ENCODE measurements at places on chromosomes 2 and 18.

DNA sequence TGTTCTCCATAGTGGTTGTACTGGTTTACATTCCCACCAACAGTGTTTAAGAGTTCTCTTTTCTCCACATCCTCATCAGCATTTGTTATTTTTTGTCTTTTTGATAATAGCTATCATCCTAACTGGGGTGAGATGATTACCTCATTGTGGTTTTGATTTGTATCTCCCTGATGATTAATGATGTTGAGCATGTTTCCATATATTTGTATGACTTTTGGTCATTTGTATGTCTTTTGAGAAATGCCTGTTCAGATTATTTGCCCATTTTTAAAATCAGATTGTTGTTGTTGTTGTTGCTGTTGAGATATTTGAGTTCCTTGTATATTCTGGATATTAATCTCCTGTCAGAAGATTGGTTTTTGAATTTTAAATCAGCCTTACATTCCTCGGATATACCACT, 147.5 kb downstream of the NCOA1 start:
- no peak for DNase-seq

DNA sequence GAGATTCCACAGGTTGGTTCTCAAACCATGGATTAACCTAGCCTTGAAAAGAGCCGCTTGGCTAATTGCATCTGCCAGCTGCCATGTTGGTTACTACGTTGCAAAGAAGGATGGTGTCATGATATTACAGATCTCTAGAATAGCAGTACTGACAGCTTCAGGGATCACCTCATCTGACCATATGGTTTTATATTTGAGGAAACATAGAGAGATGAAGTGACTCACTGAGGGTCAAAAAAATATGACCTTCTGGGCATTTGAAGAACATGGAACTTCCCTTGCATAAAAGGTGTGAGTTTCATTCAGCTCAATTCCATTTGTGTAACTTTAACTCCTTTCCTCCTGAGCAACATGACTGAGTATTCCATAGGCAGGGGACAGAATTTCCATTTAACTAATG, 242.3 kb downstream of the SETBP1 start:
- no peak for DNase-seq

- DNase-seq = no peak
These were observed 46.3 kb downstream of the LTBP1 start for GRCh38 chr2:32993005-32993539.

GRCh38 chr2:221203125-221203524, 369.0 kb downstream of the EPHA4 start:
- DNase-seq = no peak

DNA sequence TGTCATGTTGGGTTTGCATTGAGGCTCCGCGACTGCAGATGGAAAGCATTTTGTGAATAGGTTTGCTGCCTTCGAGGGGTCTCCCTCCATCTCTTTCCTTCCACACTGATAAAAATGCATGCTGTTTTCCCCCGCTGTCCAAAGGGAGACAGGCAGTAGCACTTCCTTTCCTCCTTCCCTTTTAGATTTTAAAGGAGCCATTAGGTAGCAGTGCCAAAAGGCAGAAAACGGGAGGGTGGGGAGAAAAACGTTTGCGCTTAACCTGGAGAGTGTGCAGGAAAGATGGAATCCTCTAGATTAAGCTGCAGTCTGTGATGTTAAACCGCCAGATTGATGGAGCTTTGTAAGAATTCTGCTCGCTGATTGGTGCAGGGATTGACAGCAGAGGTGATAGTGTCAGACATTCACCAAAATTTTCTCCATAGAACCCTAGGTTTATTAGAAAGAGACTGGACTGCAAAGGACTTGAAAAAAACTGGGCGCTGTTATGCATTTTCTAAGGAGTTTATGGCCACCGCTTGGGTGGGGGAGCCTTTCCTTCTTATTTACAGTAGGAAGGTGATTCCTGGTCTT, 688 bp downstream of the MAPRE2 start:
- no peak for DNase-seq

- DNase-seq = no peak
These were observed 19.3 kb downstream of the TGFA start for GRCh38 chr2:70534183-70534836.

DNA sequence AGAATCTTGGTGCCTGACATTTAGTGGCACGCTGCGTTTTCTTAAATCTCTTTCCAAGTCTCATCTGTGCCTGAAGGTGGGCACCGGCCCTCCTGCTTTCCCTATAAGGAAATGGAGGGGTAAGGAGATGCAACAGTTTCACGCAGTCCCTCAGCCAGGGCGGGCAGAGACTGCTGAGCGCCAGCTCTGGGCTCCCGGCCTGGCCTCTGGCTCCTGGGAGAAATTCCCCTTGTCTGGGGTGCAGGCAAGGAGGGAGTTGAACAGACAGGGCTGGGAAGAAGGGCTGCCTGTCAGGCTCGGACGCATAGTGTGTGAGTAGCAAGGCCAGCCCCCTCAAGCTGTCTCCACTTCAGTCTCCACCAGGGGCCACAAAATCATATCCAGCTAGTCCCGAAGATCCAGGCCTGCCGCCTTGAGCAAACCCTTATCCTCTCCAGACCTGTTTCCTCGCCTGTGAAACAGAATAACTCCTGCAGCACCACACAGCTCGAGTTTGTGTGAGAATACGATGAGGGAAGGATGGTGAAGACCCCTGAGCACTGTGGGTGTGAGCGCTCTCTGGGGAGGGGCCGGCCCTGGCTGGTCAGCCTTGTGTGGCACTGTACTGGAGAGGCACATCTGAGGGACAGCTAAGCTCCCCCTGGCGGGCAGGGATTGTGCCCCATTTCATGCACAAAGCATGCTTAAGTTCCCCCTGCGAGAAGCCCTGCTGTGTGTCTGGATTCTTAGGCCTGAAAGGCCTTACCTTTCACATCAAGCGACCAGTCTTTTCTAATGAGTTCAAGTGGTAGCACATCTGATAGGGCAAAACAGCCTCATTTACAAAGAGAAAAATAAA, 33.8 kb downstream of the SDC1 start:
- DNase-seq = no peak

DNA sequence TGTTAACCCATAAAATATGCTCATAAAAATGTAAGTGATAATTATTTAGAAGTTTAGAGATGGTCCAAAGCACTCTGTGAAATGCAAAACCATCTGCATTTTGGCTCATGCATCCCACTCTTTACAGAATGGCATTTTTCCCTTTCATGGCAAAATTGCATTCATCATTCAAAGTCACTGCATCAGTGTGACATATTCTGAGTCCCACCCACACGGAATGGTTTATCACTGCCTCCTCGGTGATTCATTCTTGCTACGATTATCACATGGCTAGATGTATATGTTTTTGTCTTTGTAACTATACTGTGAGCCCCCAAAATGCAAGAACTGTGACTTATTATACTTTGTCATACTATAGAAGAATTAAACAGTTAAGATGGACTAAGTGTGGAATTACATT, 293.0 kb downstream of the LRATD1 start:
- no peak for DNase-seq

DNA sequence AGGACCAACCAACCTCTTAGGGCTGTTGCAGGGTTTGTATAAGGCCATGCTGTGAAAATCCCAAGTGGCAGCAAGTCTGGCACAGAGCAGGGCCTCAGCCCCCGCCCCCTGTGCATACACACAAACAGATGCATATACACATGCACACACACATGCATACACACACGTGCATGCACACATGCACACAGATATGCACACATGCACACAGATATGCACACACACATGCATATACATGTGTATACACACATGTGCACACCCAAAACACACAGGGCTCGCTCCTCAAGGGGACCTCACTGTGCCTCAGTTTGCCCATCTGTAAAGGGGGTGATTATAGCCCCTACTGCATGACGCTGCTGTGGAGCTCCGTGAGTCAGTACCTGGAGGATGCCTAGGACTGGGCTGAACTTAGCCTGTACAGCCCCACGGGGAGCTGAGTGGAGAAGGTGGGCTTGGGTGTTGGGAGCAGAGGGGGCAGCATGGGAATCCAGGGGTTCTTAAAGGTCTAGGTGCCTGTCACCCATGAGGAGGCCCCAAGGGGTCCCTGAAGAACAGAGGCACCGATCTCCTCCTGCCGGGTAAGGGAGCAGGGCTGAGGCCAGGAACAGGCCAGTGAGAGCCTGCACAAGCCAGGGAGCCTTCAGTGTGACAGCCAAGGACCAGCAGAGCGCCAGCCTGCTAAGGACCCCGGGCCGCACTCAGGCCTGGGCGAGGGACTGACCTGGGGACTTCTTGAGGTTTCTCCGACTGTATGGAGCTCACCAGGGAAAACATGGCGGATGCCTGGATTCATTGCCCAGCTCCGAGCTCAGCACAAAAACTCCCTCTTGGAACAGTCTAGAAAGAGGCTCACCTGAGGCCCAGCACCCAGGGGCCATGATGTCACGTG, 24.0 kb upstream of the ALPI start:
- no peak for DNase-seq

- DNase-seq = no peak
These were observed 339.0 kb downstream of the RAD51AP2 start for GRCh38 chr2:17179145-17179808.

DNA sequence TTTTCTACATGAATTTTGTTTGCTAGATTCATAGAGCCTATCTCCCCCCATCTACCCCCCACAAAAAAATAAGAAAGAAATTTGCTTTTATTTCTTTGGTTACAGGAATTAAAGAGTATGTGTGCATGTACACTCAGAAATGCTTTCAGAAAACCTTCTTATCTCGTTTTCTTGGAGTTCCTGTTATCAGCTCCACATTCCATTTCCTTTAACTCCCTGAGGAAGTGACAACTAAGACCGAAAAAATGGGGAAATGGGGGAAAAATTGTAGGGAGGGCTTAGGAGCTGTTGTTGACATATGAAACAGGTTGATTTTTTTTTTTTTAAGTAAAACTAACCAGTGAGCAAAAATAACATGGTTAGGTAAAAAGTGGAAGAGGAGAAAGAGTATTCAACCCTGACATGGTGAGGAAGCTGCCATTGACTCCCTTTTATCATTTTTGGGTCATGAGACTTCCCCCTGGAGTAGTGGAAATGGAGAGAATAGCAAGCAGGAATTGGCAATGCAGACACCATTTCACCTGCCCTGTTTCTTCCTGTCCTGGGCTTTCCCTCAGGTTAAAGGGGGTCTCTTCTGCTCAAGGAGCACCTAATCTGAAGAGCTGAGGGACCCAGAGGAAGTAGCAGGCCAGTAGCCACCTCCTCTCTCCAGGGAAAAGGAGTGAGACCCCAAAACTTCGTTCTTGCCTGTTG, 93.5 kb downstream of the OSBPL6 start:
- DNase-seq = no peak

DNA sequence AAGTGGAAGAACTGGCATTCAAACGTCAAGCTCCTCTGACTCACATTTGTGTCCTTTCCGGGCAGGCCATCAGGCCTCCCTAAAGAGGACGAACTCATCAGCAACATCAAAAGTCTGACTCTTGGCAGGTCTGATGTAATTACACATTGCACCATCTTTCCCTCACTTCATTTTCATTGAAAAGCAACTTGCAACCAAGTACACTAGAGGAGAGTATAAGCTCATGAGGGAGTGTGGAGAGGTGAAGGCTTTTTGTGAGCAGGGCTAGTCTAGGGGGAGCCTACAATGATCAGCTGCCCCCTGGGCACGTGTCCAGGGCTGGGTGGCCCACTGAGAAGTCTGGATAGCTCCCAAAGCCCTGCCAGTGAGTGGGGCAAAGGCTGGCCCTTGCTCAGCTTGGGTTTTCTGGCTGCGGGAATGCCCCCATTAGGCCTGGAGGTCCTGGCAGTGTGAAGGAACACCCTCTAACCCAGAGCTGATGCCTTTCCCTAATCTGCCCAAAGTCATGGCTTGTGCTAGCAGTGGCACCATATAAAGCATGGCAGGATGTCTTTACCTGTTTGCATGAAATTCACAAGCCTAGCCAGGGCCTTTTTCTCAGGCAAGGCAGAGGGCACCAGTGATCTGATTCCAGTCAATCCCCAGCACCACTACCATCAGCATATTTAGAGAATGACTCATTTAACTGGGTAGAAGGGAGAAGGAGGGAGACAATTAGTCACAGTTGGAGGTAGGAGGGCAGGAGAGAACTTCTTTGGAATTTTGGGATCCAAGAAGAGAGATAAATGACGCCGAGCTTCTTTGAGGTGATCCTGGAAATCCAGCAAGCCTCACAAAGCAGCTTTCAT, 8.5 kb upstream of the DAW1 start:
- DNase-seq = no peak

DNA sequence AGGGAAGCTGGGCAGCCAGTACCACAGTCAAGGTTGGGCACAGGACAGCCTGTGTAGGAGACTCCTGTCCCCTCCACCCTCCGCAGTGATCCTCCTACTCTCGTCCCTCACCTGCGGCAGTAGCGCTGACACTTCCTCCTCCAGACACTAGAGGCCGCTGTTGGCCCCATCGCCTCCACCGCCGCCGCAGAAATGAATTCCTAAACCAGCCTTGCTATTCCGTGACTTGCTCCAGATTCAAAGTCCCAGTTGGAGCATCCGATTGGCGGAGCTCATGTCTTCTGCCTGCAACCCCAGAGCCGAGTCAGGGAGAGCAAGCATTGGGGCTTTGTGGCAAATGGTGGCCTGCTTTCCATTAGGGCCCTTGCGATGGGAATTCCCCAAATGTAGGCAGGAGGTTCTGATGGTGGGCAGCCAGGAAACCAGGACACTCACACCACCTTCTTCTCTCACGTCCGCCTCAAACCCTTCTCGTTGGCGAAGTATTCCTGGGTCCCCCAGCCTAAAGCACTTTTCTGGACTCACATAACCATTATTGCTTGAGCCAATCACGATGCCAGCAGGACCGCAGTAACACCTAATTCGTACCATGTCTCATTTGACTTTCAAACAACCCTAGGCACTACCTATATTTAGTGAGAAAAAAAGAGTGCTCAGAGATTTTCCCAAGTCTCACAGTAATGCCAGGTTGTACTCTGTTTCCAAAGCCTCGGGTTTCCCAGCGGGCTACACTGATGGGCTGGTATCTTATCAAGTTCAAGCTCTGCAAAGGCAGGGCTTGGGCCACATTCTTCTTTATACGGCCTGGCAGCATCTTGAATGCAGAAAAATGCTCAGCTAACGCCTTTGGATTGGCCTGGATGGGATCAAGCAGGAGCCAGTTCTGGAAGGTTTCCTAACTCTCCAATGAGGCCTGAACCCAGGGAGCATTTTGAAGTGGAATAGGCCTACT, 1.2 kb upstream of the DNAJB2 start:
- peak; percentile 66 for DNase-seq

DNA sequence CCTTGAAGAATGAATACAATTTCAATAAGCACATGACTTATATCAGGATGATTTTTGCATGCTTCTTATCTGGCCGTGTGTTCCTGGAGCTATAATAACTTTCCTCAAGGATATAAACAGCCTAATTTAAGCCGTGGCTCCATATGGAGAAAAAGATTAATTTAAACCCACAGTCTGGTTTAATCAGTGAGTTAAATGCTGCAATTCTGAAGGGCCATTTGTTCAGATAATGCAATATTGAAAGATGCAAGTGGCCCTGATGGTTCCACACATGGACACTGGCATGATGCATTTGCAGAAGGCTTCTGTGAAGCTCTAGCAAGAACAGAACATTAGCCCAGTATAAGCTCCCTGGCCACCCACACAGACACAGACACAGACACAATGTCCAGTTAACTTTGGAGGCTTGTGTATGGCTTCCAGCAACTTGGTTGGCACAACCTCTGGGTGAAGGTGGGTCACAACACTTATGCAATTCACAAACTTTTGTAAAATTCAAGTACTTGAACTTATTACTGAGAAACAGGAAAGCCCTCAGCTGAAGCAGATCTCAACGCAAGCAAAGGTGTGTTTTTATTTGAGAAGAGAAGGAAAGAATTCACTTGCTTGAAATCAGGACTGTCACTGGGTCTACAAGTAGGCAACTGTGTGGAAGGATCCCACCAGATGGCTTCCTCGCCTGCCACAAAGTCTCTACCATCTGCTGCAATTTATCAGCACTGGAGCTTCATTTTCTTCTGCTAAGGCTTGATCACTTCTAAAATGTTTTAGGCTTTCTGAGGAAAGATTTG, 63.3 kb downstream of the MDH1 start:
- no peak for DNase-seq

Data from CD4-positive, alpha-beta T cell treated with Interleukin-6 at 100 ng/mL for 8 hours (primary cell).